ENCODE measurements at places on chromosomes 7 and 10.

GRCh38 chr10:31706464-31707092, 222.1 kb downstream of the ARHGAP12 start:
- no peak for DNase-seq

- no peak for DNase-seq
Observed at GRCh38 chr7:51276091-51276605, 40.5 kb downstream of the COBL start.

DNA sequence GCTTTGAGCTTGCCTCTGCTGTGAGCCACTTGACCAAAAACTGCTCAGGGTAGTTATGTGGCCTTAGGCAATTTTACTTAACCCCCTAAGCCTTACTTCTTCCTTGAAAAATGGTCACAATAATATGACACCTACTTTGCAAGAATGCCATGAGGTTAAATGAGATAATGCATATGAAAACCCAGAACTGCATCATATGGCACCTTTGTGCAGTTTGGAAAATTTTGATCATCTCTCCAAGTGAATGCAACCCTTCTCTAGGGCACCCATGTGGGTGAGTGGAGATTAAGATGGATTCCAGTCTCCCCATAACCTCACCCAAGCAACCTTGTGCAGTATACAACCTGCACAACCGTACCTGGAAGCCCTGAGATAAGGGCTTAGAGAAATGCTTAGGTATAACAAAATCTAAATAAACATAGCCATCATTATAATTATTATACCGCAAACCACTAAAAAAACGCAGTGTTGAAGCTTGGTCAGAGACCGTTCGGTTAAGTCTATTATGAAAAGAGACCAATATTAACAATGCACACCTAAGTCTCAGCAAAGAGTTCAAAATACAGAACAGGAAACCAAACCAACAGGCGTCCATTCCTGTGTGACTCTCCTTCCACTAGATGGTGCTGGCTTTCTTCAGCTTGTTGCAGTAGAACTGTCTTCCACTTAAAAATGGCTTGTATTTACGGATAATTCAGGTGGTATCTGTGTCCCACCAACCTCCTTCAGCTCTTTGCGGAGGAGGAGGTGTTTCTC, 21.0 kb upstream of the ASB15 start:
- DNase-seq, result no peak

DNA sequence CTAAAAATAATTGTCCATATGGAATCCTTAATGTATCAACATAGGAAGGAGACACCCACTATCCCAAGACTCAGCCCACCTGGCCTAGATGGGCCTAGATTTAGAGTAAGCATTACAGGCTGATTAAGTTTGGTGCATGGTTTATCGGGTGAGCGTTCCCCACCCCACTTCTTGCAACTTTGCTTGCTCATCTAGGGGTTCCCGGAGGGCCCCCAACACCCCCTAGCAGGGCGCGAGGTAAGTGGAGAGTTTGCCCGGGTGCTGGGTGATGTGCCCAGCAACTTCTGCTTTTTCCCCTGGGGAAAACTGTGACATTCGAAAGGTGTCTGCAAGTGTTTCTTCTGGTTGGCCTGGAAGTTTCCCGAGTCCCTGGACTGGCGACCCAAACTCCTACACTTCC, 31.7 kb downstream of the SKIDA1 start:
- DNase-seq, result no peak

GRCh38 chr7:94426980-94427875, 32.5 kb downstream of the COL1A2 start:
- DNase-seq, result no peak

DNA sequence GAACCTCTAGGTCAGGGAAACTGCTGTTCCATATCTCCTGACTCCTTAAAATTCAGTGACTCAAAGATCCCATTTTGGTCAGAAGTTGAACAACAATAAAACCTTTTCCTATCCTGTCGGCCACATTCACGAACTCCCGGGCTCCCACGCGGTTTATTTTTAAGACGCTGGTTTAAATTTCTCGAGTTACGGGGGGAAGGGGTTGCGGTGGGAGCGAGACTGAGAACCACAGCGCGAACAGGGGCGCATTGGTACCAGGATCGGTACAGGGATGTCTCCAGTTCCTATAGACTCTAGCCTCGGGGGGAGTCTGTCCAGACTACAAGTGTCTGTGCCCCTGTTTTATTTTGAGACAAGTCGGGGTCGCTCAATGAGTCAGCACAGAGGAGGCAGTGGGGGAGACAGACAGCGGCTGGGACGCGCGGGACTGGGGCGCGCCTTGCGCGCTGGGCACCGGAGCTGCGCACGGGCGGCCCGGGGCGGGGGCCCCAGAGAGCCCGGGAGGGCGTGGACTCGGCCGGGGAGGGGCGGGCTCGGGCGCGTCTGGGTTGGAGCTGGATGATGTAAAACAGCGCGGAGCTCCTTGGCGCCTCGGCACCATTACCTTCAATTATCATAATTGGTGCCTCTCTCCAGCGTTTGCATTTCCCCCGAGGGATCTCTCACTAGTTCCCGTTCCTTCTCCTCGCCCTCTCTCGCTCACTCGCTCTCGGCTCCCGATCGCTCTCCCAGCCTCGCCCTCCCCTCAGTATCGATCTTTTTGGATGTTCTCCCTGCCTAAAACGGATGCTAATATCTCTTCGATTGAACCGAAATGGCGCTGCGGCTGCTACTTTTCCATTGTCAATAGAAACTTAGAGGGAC, 8.7 kb upstream of the BAMBI start:
- peak; percentile 19 for DNase-seq

DNA sequence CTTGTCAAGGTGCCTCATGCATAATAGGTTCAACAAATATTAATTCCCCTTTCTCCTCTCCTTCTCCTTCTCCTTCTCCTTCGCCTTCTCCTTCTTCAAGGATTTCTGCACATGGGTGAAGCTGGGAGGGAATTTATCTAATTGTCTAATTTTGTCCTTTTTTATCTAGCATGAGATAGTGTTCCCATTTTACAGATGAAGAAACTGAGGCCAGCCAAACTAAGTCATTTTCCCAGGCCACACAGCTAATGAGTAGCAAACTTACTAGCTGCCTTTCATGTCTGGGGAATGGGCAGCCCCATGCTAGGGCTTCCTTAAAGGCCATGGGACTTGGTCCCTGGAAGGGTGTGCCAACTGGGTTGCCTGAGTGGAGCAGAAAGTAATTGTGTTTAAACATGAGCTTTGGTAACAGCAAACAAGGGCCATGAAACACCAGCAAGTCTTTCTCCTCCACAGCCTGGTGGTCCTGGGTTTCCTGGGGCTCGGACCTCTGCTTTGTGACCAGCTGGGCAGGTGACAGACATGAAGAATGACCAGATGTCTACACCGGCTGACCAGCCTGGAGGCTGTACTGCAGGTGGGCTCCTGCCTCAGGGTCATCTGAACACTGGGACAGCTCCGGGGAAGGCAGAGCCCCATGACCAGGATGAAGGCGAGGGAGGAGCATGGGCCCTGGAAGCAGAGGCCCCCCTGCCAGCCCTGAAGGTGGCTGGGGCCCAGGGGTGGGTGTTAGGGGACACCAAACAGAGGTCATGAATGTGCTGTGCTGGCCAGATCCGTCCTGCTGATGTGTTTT, 138.0 kb downstream of the PTPN20 start:
- DNase-seq, result peak; percentile 51

DNA sequence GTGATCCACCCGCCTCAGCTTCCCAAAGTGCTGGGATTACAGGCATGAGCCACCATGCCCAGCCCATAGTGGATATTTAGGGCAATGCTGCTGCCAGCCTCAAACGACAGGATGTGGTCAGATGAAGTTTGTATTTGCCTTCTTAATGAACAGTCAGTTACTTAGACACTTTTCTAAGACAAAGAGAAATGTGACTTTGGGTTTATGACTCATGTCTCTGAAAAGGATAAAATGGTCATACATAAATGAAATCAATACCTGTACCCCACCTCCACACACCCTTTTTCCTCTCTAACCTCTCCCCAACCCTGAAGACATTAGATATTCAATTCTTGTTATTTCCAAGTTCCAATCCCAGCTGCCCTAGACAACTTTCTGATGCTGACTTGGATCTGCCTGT, 109.3 kb upstream of the INSIG1 start:
- DNase-seq, result peak; percentile 16

DNA sequence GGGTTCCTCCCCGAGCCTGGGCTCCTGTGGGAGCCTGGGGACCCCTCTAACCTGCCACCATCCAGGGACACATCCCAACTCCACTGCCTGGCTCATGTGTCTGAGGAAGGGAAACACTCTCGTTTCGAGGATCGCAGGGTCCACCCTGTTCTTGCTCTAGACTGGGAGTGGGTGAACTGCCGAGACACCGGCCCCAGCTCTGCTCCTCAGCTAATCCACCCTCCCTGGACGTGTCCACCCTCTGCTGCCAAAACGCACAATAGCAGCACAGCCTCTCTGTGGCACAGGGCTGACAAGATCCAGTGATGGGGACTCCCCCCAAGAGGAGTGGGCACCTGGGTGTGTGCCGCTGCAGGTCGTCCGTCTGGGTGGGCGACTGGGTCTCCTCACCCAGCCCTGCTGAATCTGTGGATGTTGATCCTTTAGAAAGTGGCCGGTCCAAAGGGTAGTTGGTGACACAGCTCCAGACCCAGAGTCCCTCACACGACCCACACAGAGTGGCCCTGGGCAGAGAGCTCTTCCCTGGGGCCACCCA, 65.2 kb upstream of the FAM20C start:
- DNase-seq, result no peak

DNA sequence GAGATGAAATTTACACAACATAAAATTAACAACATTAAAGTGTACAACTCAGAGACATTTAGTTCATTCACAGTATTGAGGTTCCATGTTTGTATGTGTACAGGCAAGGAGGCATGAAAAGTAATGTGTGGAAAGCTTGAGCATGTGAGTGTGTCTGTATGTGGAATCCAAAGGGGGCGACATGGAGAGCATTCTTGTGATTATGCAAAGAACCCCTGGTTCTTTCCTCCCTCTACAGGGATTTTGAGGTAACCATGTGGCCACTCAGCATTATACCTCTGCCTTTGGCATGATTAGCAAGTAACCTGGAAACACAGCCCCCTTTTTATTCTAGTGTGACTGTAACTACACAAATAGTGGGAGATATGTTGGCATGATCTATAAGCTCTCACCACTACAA, 21.0 kb downstream of the OR2F1 start:
- no peak for DNase-seq

- DNase-seq, result peak; percentile 66
Observed at GRCh38 chr10:90920986-90921666, at the start of gene ANKRD1. ANKRD1 (minus strand) TSS chr10:90921087; CDS start chr10:90921027, 60 bp downstream.

- no peak for DNase-seq
Observed at GRCh38 chr7:96311967-96312366, 9.9 kb downstream of the SLC25A13 start.
